Cardiac fibroblast (primary cell): ENCODE measurements at places on chromosomes 5 and 9.

- DNase-seq = no peak
Measured at GRCh38 chr9:35436933-35437332, 53.0 kb upstream of the RUSC2 start.

DNA sequence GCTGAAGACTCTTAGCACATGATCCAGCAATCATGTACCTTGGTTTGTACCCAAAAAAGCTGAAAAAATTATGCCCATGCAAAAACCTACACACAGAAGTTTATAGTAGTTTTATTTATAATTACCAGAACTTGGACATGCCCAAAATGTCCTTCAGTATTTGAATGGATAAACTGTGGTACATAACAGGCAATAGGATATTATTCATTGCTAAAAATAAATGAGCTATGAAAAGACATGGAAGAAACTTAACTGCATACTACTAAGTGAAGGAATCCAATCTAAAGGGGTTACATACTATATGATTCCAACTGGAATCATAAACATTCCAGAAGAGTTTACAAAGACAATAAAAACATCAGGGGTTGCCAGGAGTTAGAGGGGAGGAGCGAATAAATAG is 25.6 kb downstream of the FBXL17 start:
- DNase-seq = no peak

- no peak for DNase-seq
Measured at GRCh38 chr9:3018691-3019230, 174.9 kb upstream of the PUM3 start.

DNA sequence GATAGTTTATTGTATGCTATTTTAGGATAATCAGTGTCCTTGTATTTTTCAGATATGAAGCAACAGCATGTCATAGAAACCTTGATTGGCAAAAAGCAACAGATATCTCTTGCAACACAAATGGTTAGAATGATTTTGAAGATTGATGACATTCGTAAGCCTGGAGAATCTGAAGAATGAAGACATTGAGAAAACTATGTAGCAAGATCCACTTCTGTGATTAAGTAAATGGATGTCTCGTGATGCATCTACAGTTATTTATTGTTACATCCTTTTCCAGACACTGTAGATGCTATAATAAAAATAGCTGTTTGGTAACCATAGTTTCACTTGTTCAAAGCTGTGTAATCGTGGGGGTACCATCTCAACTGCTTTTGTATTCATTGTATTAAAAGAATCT is 14.5 kb downstream of the CCT5 start:
- no peak for DNase-seq

DNA sequence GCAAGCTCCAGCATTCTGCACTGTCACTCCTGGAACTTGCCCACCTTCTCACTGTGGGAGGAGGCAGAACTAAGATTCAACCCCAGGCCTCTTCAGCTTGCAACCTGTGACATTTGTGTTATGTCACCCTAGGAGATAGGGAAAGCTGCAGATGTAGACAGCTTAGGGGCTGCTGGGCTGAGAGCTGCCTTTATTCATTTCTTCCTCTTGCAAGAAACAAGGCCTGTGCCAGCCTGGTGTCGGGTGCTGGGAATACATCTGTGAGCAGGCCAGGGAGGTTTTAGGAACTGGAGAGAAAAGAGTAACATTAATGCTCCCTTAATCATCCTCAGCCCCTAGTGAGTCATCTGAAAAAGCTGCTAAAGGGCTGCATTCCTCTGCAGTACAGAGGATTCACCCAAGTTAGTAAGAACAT is 101.8 kb downstream of the FGF18 start:
- DNase-seq = peak; percentile 94

DNA sequence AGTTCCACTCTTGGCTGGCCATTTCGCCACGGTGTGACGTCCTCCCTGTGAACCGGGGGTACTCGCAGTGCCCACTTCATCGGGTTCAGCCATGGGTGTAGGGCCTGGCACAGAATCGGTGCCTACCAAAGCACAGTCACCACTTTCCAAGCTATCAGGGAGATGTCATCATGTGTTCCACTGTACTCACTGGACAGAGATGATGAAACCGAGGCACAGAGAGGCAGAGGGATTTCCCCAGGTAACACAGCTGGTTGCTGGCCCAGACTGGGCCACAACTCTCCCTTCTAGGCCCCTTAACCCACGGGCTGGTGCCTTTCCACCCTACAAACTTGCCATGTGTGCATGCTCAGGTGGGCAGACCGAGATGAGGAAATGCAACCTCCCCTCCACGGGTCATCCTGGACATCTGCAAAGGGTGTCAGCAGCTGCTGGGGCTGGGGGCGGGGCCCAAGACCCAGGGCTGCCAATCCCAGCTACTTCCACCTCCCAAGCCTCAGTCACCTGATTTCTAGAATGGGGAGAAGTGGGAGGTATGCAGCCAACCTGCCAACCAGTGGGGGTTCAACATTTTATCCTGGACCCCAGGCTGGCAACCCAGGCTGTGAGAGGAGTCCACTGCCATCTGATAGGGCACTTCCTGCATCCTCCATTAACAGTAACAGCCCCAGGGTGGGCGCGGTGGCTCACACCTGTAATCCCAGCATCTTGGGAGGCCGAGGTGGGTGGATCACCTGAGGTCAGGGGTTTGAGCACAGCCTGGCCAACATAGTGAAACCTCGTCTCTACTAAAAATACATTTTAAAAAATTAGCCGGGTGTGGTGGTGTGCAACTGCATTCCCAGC is 893 bp upstream of the SH2D3C start:
- peak; percentile 45 for DNase-seq

GRCh38 chr9:71758785-71759184 is 9.5 kb downstream of the CEMIP2 start:
- DNase-seq = peak; percentile 54

- no peak for DNase-seq
Measured at GRCh38 chr5:167871091-167871490, 420.4 kb upstream of the WWC1 start.

GRCh38 chr5:50766042-50766441 is 99.6 kb downstream of the PARP8 start:
- no peak for DNase-seq

GRCh38 chr9:16461137-16461840 is 409.2 kb downstream of the BNC2 start:
- no peak for DNase-seq

DNA sequence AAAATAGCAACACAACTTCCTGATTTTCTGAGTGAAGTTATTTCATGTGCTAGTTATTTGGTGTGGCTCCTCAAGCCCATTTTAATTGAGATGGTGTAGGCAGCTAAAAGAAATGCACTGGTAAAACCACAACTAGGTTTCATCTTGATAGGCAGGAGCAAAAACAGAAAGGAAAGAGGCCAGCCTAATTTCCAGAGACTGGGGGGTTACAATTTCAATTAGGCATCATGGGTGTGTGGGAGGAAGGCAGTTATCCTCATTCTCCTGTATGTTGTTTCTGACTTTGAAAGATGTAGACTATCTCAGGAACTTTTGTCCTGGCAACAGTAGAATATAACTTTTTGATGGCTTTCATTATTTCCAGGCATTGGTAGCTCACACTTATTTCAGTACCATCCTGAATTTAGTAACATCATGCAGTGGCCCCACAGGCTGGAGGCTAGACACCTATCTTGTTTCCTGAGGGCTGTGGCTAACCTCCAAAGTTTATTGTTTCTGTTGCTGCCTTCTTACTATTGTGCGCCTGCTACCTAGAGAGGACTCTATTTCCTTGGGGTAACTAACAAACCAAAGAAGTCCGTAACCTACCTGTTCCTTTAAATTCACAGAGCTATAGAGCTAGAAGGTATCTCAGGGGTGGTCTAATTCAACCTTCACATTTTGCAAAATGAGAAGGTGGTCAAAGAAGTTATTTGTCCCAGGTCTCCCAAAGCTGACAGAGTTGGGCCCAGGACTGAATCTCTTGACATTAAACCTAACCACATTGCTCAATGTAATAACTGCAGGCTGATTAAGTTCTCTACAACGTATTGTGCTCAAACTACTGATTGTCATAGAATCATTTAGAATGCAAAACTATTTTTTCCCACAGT is 42.4 kb downstream of the FYB1 start:
- DNase-seq = no peak

GRCh38 chr9:88737031-88737430 is 202.1 kb downstream of the NXNL2 start:
- no peak for DNase-seq
